ENCODE measurements at places on chromosomes 12 and 14.

GRCh38 chr14:21109377-21110138, 8.7 kb downstream of the TMEM253 start:
- DNase-seq, result no peak

- DNase-seq, result no peak
These were observed 243.1 kb downstream of the BCAT1 start for GRCh38 chr12:24705741-24706358.

DNA sequence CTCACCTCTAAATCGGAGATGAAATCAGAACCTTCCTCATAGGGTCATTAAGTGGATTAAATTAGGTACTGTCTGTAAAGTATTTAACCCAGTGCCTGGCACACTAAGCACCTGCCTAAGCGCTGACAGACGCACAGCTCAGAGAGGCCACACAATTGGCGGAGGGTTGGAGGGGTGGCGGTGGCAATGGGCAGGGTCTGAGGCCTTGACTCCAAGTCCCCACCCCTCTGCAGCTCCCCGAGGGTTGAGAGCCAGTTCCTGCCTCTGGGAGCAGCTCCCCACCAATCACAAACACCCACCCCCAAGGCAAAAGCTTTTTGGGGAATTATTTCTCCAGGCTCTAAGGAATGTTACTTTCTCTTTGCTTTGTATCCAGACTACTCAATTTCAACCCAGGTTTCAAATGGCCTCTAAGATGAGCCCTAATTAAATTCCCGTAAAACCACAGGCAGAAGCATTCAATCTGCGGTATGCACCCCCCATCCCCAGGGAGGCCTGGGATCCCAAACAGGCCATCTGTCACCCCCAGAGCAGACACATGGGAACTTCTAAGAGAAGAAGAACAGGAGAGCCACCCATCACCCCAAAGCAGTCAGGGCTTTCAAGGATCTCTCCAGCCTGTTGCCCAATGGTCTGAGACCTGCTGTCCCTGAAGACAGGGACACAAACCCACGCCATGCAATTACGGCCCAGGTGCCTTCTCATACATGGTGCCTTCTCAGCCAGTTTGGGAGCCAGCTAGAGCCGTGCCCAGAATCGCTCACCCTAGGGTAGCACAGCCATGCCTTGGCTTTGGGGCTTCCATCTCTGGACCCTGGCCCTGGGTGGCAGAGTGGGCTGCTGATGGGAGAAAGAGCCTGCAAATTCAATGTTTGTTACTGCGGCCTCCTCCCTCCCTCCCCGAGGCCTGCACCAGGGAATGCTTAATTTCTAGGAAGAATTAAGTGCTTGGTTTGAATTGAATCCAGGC, 66.1 kb downstream of the CHGA start:
- no peak for DNase-seq

DNA sequence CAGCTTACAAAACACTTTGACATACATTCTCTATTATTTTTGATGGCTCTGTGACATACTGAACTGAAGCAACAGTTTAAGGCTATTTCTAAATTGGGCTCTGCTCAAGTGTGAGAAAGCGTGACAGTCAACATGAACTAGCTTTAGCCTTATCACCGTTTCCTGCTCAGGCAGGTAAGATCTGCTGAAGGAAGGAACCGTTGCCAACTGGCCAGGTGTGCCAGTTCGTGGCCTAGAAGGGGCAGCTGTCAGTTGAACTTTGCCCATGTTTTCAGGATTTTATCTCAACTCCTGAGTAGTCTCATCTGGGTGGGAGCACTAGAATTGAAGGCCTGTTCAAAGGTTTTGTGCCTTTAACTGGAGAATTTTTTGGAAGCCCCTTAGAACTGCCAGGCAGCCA, 79.5 kb downstream of the ETV6 start:
- DNase-seq, result no peak

- no peak for DNase-seq
These were observed 83.6 kb upstream of the VASH1 start for GRCh38 chr14:76677534-76678145.

DNA sequence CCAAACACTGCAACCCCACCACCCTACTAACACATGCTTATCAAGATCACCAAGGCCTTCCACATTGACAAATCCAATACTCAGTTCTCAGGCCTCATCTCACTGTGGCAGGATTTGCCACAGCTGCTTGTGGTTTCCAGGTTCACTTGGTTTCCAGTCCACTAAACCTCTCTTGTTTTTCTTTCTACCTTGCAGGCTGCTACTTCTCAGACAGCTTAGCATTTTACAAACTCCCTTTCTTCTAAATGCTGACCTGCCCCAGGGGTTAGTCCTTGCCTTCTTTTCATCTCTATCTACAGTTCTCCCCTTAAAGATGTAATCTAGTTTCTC, 84.1 kb downstream of the BCAT1 start:
- DNase-seq, result peak; percentile 72

DNA sequence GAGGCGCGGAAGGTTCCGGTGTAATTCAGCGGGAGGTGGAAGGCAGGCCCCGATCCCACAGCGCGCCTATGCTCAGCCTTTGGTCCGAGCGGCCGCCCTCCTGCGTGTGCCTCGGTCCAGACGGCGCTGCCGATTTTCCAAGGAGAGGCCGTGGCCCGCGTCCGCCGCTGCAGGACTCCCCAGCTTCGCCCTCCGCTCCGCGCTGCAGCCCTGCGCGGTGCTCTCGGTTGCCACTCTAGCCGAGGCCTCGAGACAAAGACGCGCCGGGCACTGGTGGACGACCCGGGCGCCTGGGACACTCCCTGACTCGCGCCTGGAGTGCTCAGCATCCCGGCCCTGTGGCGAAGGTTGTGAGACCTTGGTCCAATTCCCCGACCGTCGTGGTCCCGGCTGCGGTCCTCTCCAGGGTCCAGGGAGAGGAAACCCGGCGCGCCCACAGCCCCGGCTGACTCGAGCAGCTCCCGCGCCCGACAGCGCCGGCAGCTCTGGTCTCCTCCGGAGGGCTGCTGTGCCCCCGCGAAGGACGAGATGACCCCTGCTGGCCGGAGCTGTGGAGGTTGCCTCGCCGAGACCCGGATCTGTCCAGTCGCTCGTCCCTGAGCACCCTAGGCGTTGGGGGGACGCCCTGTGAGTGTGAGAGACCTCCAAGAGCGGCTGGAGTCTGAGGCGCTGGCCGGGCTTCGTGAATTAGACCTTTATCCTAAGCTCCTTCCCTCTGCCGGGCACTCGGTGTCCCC, 6.5 kb downstream of the HOXC12 start:
- DNase-seq, result no peak

DNA sequence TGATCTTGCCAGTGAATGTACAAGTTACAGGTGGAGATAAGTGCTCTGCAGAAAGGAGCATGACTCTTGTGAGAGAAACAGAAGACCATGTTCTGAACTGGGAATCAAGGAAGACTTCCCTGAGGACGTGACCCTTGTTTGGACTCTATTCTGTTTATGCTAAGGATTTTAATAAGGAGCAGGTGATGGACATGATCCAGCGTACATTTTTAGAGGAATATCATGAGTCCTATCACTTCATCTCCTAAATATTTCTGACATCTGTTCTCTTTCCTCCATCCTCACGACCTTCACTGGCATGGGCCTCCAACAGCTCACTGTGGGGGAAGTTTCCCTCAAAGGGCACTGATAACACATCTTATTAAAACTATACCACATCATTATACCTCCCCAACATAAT, 7.9 kb upstream of the SLC38A1 start:
- no peak for DNase-seq

- no peak for DNase-seq
These were observed 75.5 kb downstream of the SLC8A3 start for GRCh38 chr14:70113211-70113610.

GRCh38 chr12:52398176-52398575, 8.0 kb downstream of the KRT82 start:
- no peak for DNase-seq

DNA sequence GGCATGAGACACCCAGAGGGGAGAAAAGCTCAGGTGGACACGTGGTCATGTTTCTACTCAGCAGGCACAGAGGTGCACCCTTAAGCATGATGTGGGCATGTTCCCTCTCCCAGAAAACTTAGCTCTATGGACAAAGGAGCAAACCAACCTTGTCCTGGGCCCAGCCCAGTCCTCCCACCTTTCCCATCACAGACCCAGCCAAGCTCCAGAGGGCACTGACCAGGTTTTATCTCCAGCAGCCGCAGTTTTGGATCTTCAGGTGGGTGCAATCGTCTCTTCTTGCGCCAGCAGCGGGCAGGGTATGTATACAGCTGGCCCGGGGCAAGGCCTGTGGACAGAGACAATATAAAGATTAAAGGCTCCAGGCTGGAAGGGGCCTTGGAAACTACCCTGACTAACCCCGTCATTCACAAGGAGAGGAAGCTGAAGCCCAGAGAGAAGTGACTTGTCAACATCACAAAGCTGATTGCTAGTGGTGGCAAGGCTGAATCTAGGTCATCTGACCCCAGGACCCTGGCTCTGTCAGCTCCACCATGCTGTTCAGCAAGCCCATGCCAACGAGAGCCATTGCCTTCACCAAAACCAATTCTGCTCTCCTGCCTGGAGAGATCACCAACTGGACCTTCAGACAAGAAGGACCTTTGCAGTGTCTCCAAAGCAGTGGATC, 140.7 kb downstream of the DPF3 start:
- no peak for DNase-seq

DNA sequence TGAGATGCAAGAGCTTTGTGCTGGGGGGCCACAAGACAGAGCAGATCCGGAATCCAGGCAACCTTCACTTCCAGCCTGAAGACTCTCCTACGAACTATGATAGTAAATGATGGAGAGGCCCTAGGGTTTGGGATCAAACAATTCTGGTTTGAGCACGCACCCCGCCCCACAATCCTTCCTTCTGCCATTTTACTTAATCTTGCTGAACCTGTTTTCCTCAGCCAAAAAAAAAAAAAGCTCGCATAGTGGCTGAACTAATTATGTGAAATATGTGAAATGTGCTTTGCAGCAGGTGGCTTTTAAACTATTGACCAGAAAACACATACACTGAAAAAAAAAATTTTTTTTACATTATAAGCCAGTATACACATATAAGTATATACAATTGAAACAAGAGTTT, 667 bp upstream of the ITFG2 start:
- no peak for DNase-seq

DNA sequence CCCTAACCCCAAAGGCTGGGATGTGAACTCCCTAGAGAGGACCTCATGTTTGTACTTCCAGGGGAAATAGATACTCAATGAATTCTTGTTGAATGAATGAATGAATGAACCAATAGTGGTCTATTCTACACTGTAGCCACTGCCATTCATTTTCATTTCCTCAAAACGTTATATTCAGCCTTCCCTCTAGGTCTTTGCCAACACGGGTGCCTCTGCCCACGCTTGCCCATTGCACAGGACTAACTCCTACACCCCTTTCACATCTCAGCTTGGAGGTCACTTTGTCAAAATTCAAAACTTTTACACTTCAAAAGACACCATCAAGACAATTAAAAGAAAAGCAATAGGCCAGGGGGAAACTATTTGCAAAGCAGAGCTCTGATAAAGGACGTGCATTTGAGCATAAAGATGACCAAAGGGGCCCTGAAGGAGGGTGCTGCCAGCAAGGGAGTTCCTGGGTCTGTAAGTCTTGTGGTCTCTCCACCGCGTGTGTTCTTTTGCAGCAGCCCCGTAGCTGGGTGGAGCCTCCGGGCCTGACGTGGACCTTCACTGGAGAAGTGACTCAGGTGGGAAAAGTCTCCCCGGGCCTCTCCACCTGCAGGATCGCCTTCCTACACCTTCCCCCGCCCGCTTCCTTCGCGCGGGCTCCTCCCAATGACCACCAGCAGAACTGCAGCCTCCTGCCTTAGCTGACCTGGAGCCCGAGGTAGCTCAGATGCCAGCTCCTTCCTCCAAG, 31.5 kb downstream of the TMEM63C start:
- DNase-seq, result peak; percentile 5

DNA sequence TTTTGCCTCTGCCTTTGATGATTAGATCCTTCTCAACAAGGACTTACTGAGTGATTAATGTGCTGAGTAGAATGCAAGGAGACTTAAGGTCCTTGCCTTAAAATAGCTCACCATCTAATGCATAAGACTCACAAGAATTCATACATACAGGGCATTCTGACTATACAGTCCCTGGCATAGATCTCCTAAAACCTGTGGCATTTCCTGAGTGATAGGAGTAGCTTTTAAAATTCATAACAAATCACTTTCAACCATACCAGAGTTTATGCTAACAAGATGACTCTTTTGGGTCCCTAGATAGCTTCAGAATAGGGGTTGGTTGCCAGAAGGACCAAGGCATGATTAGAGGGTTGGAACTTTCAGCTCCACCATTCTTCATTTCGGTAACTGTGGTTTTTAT, 48.8 kb downstream of the STXBP6 start:
- DNase-seq, result no peak

DNA sequence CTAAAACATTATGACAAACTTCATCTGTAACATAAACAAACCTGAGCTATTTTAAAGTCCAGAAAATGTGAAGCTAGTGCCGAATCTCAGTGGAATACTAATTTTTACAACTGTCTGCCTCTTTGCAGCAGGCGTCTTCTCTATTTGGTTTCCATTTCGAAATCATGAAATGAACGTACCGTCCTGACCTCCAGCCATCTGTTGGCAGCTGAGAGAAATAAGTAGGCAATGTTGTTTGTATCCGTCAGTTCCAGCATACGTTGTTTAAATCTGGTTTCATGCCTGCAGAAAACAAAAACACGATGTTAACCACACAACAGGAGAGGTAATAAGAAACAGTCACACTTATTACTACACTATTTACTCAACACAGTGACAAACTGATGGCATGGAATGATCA, 54.3 kb upstream of the KCNJ8 start:
- DNase-seq, result no peak

GRCh38 chr12:56119361-56119796, 1.3 kb downstream of the ZC3H10 start:
- DNase-seq, result peak; percentile 87

DNA sequence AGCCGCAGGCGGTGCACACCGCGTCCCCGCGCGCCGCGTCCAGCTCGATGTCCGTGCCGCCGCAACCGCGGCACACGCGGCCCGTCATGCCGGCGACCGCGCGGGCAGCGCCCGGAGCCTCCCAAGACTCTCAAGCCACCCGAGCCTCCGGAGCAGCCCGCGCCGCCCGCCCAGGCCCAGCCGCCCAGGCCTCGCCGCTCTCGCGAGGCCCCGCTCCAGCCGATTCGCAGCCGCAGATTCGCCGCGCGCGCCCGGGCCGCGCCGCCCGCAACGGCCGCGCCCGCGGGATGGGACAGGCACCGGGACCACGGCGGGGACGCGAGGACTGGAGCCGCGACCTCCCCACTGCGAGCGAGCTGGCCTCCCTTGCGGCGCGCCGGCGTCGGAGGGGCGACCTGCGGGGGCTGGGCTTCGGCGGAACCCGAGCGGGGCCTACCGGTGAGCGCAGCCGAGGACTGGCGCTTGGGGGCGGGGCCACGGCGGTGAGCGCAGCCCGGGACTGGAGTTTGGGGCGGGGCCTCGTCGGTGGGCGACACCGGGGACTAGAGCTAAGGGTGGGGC, at the start of gene BRF1:
TSS of gene BRF1 (minus strand) at position 460 of the 561 bp plus-strand sequence. CDS start at position 88, 372 bp downstream.
- DNase-seq, result peak; percentile 93

DNA sequence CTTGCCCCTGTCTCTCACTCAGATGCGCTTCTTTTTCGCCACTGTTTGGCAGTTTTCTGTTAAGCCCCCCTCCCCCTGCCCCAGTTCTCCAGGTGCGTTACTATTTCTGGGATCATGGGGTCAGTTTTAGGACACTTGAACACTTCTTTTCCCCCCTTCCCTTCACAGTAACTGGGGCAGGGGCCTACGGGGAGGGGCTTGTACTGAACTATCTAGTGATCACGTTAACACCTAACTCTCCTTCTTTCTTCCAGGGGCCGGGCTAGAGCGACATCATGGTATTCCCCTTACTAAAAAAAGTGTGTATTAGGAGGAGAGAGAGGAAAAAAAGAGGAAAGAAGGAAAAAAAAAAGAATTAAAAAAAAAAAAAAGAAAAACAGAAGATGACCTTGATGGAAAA, 3.7 kb downstream of the PABPN1 start:
- DNase-seq, result no peak

GRCh38 chr12:113476176-113476986, 4.7 kb upstream of the LHX5 start:
- DNase-seq, result no peak
